ENCODE measurements at places on chromosomes 12 and 14. TPM values are rescaled to one million over a fixed set of nuclear protein-coding genes. Genes with fewer than 3 reads are reported as not detected.

VRTN gene
- total RNA-seq = not detected

SOX5 gene
- total RNA-seq = 36.8 TPM

SMCO2 gene
- total RNA-seq = not detected

FGF23 gene
- total RNA-seq = not detected

LRTM2 gene
- not detected for total RNA-seq

CLEC1A gene
- total RNA-seq = 3.7 TPM

SIRT4 gene
- 0.56 TPM for total RNA-seq

DNA sequence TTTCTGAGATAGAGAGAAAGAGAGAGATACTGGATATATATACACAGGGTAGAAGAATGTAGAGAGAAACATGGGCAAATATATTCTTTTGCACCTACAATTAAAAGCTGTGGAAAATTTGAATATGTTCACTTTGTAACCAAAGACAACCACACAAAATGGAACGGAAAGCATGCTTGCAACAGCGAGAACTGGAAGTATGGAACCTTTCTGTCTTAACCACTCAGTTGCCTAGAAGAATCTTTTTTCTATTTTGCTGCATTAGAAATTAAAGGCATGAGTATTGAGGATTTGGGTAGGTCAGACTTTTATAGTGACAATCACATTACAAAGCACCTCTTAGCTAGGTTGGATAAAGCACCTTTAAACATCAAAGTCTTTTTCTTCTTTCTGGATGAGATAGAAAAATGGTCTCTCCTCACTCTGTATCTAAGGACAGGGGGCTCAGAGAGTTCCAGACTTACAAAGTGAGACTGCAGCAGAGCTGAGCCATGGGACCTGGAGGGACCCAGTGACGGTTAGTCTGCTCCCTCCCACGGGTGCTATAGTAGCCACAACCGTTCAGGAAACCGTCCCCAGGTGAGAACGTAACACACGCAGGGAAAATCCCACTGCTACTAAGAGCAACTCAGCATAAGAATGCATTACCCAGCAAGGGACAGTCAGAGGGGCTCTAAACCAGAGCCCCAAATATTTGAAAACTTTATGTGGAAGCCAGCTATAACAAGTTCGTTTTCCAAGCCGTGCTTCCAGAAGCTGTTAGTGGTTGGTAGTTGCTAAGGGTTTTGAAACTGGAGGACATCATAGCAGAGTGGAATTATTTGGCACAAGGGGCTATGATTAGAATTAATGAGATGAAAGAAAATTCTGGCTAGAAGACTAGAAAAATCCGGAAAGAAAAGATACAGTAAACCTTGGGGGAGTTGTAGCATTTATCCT is 97.1 kb downstream of the DAD1 start:
- no peak for DNase-seq

DNA sequence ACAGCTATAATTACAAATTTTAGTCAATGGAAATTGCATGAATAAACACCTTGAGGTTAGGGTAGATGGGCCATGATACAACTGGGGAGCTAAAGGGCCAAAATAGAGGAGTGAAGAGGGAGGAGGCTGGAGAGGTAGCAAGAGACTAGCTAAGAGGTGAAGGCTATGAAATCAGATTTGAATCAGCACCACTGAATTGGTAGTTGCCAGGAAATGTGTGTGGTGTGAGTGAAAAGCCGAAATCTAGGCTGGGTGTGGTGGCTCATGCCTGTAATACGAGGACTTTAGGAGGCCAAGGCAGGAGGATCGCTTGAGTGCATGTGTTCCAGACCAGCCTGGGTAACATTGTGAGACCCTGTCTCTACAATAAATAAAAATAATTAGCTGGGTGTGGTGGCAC is 22.7 kb downstream of the YY1 start:
- no peak for DNase-seq

GRCh38 chr12:46579474-46579873 is 206.9 kb upstream of the SLC38A2 start:
- DNase-seq = no peak

DNA sequence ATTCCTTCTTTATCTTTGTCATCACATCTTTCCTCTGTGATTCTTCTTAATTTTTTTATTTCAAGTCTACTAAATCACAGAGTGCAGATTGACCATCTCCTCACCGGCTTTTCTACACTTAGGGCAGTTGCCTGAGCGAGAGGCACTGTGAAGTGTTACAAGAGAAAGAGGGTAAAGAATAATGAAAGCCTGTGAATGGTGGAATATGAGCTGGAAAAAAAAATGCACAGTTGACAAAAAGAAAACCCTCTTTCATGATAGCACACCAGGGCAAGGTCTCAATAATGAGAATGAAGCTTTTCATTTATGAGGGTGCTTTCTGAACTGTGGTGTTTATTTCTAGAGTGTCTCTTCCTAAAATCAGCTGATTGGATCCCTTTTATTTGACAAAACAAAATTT is 106.2 kb upstream of the PDE3A start:
- DNase-seq = no peak

DNA sequence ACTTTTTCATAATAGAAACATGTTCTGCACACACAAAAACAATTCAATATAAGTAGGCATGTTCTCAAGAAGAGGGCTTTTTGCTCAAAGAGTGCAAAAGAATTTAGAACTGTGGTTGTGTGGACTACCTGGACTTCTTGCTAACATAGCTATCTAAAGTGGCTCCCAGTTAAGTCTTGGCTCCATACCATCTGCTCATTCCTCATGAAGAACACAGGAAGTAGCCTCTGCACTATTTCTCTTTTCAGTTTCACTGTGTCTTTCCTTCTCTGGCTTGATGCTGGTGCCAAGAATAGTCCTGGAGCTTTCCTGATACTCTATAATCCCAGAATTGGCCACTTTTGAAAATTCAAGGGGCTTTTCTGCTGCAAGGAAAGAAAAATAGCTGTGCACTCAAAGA is 127.4 kb downstream of the CCER1 start:
- DNase-seq = no peak

- DNase-seq = no peak
Observed at GRCh38 chr12:27919671-27920235, 52.8 kb downstream of the PTHLH start.

- DNase-seq = no peak
Observed at GRCh38 chr14:61638595-61639387, 56.5 kb upstream of the HIF1A start.

DNA sequence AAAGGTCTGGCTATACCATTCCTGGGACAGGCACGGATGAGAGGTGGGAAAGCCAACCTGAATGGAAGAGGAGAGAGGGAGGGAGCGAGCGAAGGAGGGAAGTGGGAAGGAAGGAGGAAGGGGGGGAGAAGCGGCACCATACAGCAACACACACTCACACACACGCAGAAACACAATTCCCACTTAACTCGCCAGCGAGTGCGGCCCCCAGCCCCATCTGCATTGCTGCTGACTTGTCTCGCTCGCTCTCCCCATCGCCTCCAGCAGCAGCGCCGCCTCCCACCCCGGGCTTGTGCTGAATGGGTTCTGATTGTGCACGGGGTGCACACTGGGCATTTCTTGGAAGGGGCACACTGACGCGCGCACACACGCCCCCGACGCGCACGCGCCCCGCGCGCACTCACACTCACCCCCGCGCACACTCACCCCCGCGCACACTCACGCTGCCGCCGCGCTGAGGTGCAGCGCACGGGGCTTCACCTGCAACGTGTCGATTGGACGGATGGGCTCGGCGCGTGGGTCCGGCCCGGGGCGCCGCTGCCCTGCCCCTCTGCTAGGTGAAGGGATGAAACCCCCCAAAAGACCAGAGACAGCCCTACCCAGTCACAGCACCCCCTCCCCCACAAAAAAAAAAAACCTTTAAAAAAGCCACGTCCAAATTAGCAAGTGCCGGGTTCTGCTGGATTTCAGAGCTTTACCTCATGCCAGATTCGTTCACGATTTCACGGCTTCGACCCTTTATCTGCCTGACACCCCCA is 685 bp downstream of the GRIN2B start:
- DNase-seq = no peak

DNA sequence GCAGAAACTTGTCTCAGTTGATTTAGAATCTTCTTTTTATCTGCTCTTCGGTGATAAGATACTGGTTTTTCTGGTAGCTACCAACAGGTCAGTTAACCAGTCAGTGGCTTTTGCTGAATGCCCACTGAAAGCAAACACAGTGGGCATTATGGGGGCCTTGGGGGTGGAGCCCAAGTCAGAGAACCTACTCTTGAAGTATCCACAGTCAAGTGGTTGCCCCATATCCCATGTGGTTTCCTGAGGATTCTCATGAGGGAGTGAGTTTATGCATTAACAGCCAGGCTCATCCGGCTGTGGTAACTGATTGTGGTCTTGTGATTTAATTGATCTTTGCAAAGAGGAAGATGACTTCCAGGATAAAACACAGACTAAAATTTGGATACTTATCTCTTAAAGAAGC is 83.7 kb downstream of the ST8SIA1 start:
- DNase-seq = no peak

DNA sequence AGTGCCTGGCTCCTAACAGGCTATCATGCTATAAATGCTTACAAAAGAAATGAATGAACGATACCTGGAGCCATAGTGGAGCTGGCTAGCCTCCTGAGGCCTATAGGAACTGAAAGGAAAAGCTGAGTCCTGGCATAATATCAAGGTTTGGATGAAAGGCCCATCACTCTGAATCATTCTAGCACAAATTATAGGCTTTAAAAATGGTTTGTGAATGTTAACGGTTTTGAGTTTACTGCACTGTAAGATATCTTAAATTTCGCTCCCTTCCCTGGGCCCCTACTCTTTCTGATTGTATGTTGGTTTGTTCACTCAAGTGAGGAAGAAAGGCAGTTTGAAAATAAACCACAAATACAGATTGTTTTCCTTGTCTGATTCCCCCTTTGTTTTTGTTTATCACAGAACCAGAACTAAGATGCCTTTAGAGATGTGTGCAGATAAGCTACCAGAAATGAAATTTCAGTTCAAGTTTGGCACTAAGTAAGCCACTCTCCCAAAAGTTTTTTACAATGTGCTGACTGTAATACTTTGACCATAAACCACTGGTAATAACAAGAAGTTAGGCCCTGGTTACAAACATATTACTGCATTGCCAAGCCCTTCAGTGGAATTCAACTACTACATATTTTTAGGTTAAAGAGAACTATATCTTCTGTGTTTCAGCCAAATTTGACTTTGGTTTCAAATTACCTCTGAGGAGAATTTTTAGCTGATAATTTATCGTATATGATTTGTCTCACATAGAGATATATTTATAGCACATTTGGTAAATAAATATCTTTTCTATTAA is 89.5 kb downstream of the ALX1 start:
- no peak for DNase-seq

DNA sequence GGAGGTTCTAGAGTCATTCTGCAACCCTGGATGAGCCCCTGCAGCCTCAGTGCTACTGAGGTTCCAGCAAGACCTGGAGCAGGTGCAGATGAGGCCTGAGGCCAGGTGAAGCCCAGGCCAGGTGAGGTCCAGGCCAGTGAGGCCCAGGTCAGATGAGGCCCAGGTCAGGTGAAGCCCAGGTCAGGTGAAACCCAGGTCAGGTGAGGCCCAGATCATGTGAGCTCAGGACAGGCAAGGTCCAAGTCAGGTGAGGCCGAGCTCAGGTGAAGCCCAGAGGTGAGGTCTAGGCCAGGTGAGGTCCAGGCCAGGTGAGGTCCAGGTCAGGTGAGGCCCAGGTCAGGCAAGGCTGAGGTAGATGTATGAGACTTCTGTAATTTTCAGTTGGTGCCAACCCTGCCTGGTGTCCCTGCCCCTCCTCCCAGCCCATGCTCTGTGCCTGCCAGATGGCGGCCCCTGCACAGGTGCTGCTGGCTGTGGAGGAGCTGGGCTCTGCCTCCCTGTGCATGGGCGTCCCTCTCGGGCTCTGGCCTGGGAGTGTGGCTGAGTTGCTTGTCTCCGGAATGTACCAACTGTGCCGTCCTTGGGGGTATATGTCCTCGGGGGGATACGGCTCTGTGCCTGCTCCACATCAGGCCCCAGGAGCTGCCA is 388.5 kb downstream of the TMEM121 start:
- DNase-seq = no peak

- no peak for DNase-seq
Observed at GRCh38 chr14:22097586-22098292, 424.1 kb upstream of the OR4E1 start.

GRCh38 chr12:42534184-42534838 is 55.2 kb downstream of the PRICKLE1 start:
- DNase-seq = no peak

GRCh38 chr12:44780221-44780790 is 95.8 kb downstream of the NELL2 start:
- DNase-seq = no peak

DNA sequence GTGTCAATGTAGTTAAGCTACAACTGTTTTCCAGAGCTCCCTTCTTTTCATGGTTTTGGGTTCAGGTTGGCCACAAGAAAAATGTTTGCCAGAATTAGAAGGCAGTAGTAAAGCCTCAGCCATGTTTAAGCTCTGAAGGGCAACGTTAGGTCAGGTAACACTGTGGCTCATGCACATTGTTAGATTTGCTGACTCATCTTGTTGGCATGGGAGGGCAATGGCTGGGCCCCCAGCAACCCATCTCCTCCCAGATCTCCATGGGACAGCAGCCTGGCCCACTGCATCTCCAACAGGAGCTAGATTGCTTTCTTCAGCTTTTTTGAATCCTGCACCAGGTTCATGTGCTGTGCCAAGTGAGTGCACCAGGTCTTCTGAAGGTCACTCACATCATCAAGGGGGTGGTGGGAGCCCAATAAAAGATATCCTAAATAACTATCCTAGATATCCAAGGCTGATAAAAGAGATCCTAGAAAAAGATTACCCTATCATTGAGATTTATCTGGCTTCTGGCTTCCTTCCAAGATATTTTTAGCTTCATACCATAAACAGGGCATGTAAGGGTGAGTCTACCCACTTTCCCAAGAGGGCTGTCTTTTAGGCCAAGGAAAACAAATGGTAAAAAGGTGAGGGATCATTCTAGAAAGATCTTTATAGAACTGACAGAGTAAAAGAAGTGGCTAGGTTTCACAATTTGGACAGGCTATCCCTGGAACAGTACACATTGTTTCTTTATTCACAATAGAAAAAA is 28.9 kb downstream of the PTGER2 start:
- no peak for DNase-seq

DNA sequence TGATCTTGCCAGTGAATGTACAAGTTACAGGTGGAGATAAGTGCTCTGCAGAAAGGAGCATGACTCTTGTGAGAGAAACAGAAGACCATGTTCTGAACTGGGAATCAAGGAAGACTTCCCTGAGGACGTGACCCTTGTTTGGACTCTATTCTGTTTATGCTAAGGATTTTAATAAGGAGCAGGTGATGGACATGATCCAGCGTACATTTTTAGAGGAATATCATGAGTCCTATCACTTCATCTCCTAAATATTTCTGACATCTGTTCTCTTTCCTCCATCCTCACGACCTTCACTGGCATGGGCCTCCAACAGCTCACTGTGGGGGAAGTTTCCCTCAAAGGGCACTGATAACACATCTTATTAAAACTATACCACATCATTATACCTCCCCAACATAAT is 7.9 kb upstream of the SLC38A1 start:
- DNase-seq = no peak

DNA sequence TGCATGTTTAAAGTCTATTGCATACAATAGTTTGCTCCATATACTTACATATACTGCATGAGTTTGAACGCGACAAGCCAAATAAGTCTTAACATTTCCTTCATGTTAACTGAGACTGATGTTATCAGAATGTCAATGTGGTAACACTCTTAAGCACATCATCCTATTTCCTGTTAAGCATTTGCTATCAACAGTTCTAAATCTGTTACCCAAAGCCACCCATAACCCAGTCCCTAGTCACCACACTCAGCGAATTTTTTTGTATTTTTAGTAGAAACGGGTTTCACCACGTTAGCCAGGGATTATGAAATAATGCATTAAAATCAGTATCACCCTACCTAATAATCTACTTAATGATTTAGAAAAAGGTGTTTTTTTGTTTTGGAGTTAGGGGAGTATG is 39.4 kb downstream of the HNRNPC start:
- no peak for DNase-seq

- no peak for DNase-seq
Observed at GRCh38 chr12:80212938-80213645, 113.8 kb downstream of the OTOGL start.
